ENCODE measurements at places on chromosomes 4 and X.

DNA sequence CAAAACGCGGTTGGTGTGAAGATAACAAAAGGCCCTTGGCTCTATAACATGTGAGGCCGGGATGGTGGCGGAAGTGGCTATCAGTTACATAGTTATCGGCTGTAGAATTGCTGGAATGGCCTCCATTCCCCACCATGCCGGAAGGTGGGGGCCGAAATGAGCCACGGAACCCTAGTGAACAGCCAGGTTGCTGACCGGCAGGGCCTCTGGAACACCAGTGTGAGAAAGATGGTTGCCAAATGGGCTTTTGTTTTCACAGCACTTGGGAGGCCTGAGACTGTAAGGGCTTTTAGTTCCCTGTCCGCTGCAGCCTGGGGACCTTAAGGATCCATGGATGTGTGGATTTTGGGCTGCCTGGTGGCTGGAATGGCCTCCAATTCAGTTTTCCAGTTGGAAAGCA, 23.3 kb upstream of the ARX start:
- no peaks in the 10 kb centered on the region for H3K27me3 ChIP-seq
- H3K4me3 ChIP-seq = no peak overlapping the region
- peaks cover 3% of the 10 kb centered on the region for H3K4me1 ChIP-seq
- H3K36me3 ChIP-seq = no peaks in the 10 kb centered on the region
- no peak for DNase-seq
- H3K27ac ChIP-seq = no peak overlapping the region

DNA sequence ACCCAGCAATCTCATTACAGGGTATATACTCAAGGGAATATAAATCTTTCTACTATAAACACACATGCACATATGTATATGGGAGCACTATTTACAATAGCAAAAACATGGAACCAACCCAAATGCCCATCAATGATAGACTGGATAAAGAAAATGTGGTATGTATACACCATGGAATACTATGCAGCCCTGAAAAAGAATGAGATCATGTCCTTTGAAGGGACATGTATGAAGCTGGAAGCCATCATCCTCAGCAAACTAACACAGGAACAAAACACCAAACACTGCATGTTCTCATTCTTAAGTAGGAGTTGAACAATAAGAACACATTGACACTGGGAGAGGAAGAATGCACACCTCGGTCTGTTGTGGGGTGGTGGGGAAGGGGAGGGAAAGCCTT, 80.6 kb upstream of the TBX22 start:
- H3K36me3 ChIP-seq = no peaks in the 10 kb centered on the region
- no peaks in the 10 kb centered on the region for H3K4me1 ChIP-seq
- no peak overlapping the region for H3K27ac ChIP-seq

- peaks cover 15% of the 10 kb centered on the region for H3K36me3 ChIP-seq
- H3K4me3 ChIP-seq = no peak overlapping the region
- no peaks in the 10 kb centered on the region for H3K27me3 ChIP-seq
- H3K27ac ChIP-seq = no peak overlapping the region
- peaks cover 8% of the 10 kb centered on the region for H3K4me1 ChIP-seq
Observed at GRCh38 chr4:183370786-183371185, 48.6 kb upstream of the CLDN24 start.

DNA sequence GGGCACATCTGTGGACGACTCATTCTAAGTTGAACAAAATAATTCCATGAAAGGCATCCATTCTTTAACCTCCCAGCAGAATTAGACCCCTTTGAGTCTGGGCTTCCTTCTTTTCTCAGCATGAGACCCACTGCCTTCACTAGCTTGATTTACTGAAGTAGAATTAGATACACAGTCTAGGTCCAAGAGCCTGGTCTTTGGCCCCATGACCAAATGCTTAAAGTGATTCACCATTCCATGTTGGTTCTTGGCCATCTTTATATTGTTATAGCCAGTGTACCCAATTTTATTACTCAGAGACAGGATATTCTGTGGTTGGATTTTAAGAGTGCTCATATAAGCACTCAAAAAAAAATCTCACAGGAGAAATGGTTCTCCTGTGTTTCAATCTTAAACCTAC, 155.3 kb upstream of the GPC4 start:
- no peaks in the 10 kb centered on the region for H3K27me3 ChIP-seq
- no peak for DNase-seq
- H3K4me1 ChIP-seq = peaks cover 6% of the 10 kb centered on the region
- peaks cover 9% of the 10 kb centered on the region for H3K36me3 ChIP-seq
- H3K27ac ChIP-seq = no peak overlapping the region

- H3K36me3 ChIP-seq = no peaks in the 10 kb centered on the region
- H3K27ac ChIP-seq = no peak overlapping the region
- no peak overlapping the region for H3K4me3 ChIP-seq
- H3K4me1 ChIP-seq = 0 out of 2 replicates have a peak, but pooled peaks cover 3% of the 10 kb centered on the region
- DNase-seq = no peak
Observed at GRCh38 chrX:48617542-48618340, 20.4 kb downstream of the WDR13 start.

- peaks cover 22% of the 10 kb centered on the region for H3K4me1 ChIP-seq
- H3K27ac ChIP-seq = no peak overlapping the region
Observed at GRCh38 chrX:105150557-105150956, 69.9 kb downstream of the TEX13A start.

DNA sequence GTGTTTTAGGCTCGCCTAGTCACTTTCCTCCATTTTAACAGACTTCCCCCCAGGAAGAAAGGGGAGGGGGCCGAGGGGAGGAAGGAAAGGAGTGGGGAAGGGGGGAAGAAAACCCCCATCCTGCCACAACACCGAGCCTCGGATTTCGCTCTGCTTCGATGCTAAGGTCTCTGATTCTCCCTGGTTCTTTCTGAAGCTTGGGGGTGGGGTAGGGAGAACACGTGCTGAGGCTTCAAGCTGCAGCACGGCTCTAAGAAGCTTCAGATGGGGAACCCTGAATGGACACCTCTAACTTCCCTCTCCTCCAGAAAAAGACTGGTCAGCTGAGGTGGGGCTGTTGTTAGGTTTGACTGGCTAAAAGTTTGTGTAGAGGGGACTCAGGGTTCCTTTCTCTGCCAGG, 61.8 kb downstream of the RHOH start:
- H3K4me1 ChIP-seq = peaks cover 22% of the 10 kb centered on the region
- no peak overlapping the region for H3K27ac ChIP-seq
- no peaks in the 10 kb centered on the region for H3K27me3 ChIP-seq
- no peak for DNase-seq

- H3K27me3 ChIP-seq = no peaks in the 10 kb centered on the region
- peak overlapping the region; percentile 28 for H3K27ac ChIP-seq
- DNase-seq = no peak
- no peak overlapping the region for H3K4me3 ChIP-seq
- peaks cover 35% of the 10 kb centered on the region for H3K4me1 ChIP-seq
- H3K36me3 ChIP-seq = no peaks in the 10 kb centered on the region
Observed at GRCh38 chr4:155769090-155769489, 10.3 kb downstream of the GUCY1B1 start.

GRCh38 chrX:27435031-27435430, 28.1 kb downstream of the PPP4R3C start:
- DNase-seq = no peak
- no peak overlapping the region for H3K27ac ChIP-seq
- H3K36me3 ChIP-seq = no peaks in the 10 kb centered on the region
- H3K4me1 ChIP-seq = no peaks in the 10 kb centered on the region
- H3K27me3 ChIP-seq = no peaks in the 10 kb centered on the region

DNA sequence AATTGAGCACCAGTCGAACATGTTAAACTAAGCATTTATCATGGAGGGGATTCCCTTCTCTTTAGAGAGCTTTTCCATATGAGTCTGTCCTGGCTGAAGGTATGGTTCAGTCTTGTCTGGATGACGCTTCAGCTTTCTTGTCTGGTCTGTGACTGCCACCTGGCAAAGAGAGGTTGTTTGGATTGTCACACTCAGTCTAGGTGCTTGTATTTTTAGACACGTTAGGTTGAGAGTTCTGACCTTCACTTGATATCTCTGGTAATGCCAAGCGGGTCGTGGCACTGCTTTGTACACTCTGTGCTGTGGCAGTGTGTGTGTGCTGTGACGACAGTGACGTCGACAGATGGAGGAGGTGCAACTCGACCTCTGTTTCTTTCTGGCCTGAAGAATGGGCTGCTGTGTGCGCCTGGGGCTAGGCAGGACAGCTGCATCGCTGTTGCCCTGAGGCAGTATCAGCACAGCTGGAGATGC, 12.6 kb downstream of the NOCT start:
- H3K36me3 ChIP-seq = peaks cover 10% of the 10 kb centered on the region
- peak overlapping the region; percentile 97 for H3K27ac ChIP-seq
- DNase-seq = peak; percentile 47
- peaks cover 56% of the 10 kb centered on the region for H3K4me1 ChIP-seq

- no peaks in the 10 kb centered on the region for H3K36me3 ChIP-seq
- no peak overlapping the region for H3K4me3 ChIP-seq
- H3K4me1 ChIP-seq = no peaks in the 10 kb centered on the region
- DNase-seq = no peak
Observed at GRCh38 chrX:85140964-85141363, 102.6 kb downstream of the SATL1 start.

DNA sequence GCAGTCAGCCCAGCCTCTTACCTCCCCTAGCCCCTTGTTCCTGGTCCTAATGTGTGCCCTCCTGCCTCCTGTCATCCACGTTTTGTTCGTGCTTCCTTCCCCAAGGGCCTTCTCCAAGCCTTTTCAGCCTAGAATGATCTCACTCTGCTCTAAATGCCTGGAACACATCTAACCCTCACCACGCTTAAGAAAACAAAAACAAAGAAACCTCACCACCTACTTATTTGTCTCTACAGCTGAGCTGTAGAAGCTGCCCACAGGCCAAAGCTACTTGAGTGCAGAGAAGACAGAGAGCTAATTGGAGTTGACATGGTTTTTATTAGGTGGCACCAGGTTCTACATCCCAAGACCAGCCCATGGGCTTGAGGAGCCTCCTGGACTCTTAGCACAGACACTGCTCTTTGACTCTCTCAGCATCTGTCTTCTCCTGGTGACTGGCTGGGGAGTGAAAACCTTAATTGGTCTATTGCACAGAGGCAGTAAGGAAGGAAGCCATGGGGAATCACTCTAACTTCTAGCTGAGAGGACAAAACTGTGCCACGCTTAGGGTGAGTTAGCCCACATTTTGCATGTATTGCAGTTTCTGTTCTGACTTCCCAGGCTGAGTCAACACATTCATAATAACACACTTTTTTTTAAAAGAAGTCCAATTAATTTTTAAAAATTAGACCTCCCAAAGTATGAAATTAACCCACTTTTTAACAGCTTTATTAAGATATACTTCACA, 52.3 kb upstream of the PDK3 start:
- no peak overlapping the region for H3K4me3 ChIP-seq
- DNase-seq = no peak
- H3K27me3 ChIP-seq = no peaks in the 10 kb centered on the region
- H3K27ac ChIP-seq = no peak overlapping the region

DNA sequence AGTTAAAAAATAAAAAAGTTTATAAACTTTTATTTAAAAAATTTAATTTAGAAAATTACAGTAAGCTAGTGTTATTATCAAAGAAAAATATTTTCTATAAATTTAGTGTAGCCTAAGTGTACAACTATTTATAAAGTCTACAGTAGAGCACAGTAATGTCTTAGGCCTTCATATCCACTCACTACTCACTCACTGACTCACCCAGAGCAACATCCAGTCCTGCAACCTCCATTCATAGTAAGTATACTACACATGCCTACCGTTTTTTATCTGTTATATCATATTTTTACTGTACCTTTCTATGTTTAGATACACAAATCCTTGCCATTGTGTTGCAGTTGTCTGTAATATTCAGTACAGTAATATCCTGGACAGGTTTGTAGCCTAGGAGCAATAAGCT, 129.0 kb upstream of the FAM47B start:
- H3K4me1 ChIP-seq = no peaks in the 10 kb centered on the region
- no peaks in the 10 kb centered on the region for H3K36me3 ChIP-seq
- DNase-seq = no peak

DNA sequence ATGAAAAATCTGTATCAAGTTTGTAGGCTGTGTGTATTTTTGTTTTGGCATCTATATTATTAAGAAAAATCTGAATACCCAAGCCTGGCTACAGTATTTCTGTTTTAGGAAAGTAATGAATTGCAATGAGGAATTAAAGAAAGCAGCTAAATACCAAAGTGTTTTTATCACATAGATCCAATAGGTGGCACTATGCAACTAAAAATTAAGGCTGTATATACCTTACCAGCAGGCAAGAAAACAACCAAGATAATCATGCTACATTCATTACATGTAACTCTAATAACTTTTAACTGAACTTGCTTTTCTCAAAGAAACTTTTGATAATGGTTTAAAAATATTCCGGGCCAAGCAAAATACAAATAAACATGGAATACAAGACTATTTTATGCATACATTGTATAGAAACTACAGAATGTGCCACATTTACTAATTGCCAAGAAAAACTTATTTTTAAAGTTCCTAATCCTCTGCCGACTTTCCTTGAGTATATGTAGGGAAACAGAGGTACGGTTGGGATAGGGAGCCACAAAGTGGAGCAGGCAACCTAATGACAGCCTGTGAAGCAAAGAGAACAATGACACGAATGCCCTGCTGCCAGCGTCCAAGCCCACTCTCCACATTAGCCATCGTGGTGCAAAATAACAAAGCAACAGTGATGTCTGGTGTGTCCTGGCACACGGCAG, 63.7 kb downstream of the SEC24D start:
- peaks cover 12% of the 10 kb centered on the region for H3K36me3 ChIP-seq
- no peak overlapping the region for H3K4me3 ChIP-seq
- H3K27ac ChIP-seq = no peak overlapping the region
- DNase-seq = no peak

GRCh38 chr4:3796960-3797359, 30.8 kb downstream of the ADRA2C start:
- no peak overlapping the region for H3K27ac ChIP-seq
- no peak for DNase-seq
- peaks cover 5% of the 10 kb centered on the region for H3K27me3 ChIP-seq
- 0 out of 2 replicates have a peak, but pooled peaks cover 4% of the 10 kb centered on the region for H3K36me3 ChIP-seq

- peaks cover 37% of the 10 kb centered on the region for H3K4me1 ChIP-seq
- H3K36me3 ChIP-seq = no peaks in the 10 kb centered on the region
- no peak overlapping the region for H3K27ac ChIP-seq
- peak; percentile 38 for DNase-seq
Observed at GRCh38 chr4:22238742-22239141, 277.1 kb downstream of the ADGRA3 start.

DNA sequence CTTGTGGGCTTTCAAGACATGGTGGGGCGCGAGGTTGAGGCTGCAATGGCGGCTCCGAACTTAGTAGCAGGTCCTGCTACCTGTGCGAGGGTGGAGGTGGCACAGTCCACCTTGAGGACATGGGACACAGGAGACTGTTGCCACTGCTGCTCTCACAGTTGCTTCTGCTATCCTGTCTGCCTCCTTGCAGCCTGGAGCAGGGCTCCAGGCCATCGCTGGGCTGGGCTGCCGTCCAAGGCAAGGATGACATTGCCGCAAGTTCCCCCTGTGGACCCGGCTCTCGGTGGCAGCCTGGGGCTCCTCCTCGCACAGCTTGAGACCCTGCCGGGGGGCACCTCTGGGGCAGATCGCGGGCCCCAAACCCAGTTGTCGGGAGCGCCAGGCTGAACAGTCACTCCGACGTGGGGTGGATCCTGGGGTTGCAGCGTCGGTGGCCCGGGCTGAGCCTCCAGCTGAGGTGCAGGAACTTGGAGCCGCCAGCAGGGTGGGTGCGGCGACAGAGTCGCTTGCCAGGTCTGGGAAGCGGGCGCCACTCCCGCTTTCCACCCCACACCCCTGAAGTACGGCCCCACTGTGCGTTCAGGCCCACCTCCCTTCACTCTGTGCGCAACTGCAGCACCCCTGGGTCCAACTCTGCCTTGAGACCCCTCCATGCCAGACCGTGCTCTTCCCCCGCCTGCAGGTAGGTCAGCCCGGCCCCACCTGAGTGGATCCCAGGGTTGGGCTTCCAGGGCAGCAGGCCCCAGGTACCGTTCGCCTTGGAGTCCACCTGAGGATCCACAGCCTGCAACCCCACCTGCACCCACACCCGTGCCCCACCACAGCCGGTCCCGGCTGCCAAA, 192.7 kb upstream of the NUDT6 start:
- H3K27me3 ChIP-seq = no peaks in the 10 kb centered on the region
- 0 out of 2 replicates have a peak, but pooled peaks cover 2% of the 10 kb centered on the region for H3K4me1 ChIP-seq
- no peaks in the 10 kb centered on the region for H3K36me3 ChIP-seq
- no peak overlapping the region for H3K27ac ChIP-seq
- no peak overlapping the region for H3K4me3 ChIP-seq

Measured in WTC11 (cell line).